ENCODE measurements at places on chromosomes 1 and 21.

GRCh38 chr1:45015683-45016082, 3.6 kb downstream of the UROD start:
- no peak for DNase-seq

GRCh38 chr1:162779043-162779442, 11.5 kb upstream of the HSD17B7 start:
- DNase-seq: no peak

DNA sequence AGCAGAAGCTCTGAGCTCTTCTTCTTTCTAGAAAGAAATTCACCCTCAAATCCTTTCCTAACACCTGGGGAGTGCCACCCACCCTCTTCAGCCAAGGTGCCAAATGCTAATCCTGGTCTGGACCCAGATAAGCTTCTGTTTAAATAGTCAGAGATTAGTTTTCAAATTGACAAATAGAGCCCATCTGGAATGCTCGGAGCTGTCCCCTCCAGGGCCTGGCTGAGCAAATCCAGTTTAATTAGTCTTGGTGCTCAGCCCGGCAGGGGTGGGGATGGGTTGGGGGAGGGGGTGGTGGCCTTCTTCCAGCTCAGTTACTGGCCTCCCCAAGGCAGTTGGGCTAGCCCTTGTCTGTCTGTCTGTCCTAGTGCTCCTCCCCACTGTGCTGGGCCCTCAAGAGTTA, 269.5 kb downstream of the GRIK3 start:
- no peak for DNase-seq

DNA sequence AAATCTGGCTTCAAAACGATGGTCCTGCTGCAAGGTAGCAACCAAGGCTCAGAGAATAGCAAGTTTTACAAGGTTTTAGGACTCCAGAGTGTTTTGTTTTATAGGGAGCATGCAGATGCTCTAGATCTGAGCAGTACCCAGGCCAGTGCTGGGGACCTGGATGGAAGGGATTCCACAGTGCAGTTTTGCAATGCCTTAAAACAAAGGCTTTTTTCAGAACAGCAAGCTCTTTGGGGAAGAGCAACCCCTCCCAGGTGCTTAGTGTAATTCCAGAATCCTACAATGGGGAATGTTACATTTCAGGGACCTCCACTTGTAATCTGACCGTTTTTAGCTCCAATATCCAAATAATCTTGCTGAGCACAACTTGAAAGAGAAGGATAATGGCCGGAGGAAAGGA, 6.7 kb downstream of the ROR1 start:
- no peak for DNase-seq

DNA sequence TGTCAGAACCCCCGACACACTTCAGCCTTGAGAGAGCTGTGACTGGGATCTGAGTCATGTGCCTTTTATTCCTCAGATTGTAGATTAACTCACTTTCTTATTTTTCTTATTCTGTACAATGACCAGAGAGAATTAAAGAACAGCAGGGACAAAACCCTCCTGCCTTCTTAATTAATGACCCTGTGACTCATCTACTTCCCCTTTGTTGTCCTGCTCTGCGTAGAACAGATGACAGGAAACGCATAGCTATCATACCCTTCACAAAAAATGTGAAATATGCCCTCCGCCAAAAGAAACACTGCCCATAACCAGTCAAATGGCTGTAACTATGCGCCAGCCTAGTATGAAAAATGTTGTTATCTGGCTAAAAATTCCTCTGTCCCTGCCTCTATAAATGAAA, 9.1 kb upstream of the PADI2 start:
- DNase-seq: no peak

DNA sequence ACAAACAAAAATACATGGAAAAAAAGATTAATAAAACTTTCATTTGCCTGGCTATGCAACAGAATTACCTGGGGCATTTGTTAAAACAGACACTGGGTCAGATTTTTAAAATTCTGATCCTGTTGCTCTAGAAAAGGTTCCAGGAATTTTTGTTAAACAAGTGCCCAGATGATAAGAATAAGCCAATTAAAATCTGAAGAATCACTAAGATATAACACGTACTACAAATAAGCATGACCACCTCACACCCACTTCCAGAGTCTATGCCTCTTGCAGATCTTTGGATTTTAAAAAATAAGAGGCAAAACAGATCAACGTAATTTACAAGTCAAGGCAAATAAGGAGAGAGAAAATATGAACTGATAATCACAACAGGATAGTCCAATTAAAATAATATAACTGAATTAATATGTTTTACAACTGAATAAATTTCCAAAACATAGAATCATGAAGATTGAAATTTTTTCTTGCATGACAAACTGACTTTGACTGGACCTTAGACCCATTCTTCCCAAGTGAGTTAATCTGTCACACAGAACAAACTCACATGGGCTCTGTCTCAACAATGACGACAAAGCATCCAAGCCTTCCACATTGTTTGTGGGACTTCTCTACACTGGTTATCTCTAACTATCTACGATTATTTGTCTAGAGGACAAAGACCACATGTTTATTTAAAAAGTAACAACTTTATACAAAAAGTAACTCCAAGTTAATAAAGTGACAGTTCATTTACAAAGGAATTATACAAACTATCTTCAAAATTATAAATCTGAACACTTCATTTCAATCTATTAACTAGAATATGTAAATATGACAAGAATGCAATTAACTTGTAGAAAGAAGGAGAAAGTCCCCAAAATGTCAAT, 56.9 kb downstream of the COP1 start:
- DNase-seq: no peak

- DNase-seq: no peak
Observed at GRCh38 chr1:59697150-59697800, 117.5 kb upstream of the HOOK1 start.

DNA sequence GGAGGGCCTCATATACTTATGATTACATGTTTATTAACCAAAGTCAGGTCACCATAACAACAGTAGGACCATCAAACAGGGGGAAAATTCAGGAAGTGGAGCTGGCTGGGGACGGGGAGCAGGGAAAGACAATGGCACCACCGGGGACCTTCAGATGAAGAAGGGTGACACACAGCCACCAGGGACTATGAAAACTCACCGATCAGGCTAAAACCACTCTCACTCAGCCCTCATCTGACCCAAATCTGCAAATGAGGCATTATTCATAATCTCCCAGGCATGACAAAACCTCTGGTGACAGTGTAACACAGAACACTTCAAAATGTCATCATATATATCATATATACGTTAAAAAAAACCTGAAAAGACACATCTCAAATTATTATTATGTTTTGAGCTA, 11.2 kb downstream of the MKNK1 start:
- DNase-seq: no peak

DNA sequence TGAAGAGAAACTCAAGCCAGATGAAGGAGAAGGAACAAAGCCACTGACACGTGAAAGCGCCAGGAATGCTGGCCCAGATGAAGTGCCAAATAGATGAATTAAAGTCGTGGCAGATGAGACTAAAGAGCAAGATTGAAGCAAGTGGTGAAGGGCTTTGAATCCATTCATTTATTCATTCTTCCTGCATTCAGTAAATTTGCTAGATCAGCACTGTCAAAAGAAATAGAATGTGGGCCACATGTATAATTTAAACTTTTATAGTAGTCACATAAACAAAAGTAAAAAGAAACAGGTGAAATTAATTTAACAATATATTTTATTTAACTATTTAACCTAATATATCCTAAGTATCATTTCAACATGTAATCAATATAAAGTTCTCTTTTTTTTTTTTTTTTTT, 135.6 kb downstream of the ZZZ3 start:
- DNase-seq: no peak

DNA sequence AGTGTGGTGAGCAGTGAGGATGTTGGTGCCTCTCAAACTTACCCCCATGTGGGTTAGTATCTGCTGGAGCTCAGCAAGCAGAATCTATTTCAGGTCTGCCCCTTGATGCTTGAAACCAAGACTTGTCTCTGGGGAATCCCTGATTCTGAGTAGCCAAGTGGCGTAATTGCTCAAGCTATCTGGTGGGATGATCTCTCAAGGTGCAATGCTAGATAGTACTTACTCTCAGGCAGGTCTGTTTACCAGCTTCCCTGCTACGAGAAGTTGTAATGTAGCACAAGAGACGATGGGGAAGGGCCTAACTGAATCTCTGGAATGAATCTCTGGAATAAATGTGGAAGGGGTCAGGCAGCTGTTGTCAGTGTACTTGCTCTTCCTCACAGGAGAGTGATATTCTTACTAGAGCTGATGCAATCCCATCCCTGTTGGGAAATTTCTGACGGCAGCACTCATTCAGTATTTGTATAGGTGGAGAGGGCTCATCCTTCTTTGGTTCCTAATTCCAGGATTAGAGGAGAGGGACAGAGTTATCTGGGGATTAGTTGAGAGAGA, 65.4 kb downstream of the MACF1 start:
- DNase-seq: no peak

DNA sequence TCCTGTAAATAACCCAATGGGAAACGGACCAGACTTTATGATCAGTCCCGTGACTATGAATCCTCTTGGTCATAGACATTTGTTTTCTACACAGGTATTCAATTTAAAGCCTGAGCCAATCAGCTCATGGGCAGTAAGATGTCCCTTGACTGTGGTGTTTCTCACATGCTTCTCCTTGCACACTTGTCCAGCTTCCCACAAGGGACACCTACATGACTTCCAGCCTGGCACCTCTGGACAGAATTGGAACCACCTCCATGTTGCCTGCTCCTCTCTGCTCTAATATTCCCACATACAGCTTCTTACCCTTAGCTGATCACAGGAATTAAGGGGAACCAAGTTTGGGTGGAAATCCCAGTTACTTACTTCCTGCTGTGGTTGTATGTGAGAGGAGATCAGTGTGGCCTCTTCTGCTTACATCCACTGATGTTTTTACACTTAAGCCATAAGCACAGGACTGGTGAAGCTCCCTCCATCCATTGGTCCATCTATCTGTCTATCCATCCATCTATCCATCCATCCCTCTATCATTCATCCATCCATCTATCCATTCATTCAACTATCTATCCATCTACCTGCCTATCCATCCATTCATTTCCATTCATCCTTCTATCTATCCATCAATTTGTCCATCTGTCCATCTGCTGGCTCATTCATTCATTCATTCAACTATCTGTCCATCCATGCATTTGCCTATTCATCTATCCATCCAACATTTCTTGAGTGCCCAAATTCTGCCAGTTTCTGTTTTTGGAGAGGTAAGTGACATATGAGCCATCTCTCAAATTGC, 16.4 kb downstream of the RUNX1 start:
- no peak for DNase-seq

GRCh38 chr1:90710579-90711536, 6.2 kb downstream of the BARHL2 start:
- no peak for DNase-seq

GRCh38 chr21:41612674-41613532, 104.9 kb upstream of the TMPRSS2 start:
- DNase-seq: peak; percentile 42

GRCh38 chr1:89546082-89546889, 21.7 kb downstream of the LRRC8B start:
- DNase-seq: no peak

GRCh38 chr1:235434001-235434400, 66.8 kb downstream of the TBCE start:
- DNase-seq: no peak

- DNase-seq: no peak
Observed at GRCh38 chr1:168672278-168672677, 56.7 kb downstream of the DPT start.

- no peak for DNase-seq
Observed at GRCh38 chr1:15242766-15243165, 4.3 kb upstream of the FHAD1 start.

- DNase-seq: no peak
Observed at GRCh38 chr1:223831755-223832636, 13.8 kb downstream of the TP53BP2 start.

DNA sequence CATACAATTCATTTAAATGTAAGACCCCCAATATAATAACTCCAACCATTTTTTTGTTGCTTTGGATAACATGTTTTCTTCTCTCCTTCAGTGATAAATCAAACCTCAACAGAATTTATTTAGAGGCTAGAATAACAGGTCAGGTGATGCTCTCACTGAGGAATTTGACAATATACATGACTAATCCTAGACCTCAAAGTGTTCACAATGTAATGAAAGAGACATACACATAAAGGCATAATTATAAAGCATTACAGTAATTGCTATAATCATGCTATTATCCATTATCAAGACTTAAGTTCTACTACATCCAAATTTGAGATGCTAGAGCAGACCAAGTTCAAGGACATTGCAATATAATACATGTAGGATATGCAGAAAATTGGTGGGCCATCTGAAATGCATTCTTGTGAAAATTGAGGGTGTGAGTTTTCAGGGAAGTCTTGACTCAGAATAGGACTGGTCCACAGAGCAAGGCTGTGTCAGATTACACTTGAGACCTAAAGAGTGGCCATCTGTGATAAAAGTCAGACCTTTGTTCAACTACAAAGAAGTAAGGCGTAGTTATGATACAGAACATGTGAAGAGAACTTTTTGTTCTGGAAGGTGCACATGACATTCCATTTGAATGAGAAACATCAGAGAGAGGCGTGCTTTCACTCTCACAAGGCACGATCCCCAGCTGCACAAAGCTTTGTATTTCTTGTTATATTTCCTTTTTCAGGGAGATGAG, 45.5 kb downstream of the UTP25 start:
- no peak for DNase-seq

GRCh38 chr21:15084668-15085067, 19.9 kb upstream of the NRIP1 start:
- no peak for DNase-seq

DNA sequence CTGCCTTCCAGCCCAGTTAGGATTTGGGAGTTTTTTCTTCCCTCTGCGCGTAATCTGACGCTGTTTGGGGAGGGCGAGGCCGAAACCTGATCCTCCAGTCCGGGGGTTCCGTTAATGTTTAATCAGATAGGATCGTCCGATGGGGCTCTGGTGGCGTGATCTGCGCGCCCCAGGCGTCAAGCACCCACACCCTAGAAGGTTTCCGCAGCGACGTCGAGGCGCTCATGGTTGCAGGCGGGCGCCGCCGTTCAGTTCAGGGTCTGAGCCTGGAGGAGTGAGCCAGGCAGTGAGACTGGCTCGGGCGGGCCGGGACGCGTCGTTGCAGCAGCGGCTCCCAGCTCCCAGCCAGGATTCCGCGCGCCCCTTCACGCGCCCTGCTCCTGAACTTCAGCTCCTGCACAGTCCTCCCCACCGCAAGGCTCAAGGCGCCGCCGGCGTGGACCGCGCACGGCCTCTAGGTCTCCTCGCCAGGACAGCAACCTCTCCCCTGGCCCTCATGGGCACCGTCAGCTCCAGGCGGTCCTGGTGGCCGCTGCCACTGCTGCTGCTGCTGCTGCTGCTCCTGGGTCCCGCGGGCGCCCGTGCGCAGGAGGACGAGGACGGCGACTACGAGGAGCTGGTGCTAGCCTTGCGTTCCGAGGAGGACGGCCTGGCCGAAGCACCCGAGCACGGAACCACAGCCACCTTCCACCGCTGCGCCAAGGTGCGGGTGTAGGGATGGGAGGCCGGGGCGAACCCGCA, at the start of gene PCSK9:
TSS of gene PCSK9 (plus strand) at position 207 of the 741 bp plus-strand sequence. CDS start at position 497, 290 bp downstream.
- DNase-seq: no peak

GRCh38 chr1:54971317-54971791, 9.1 kb upstream of the TMEM61 start:
- DNase-seq: no peak

GRCh38 chr1:66750577-66750976, 1.7 kb upstream of the DYNLT5 start:
- DNase-seq: no peak
